ENCODE measurements at places on chromosomes 4 and X. TPM values are rescaled to one million over a fixed set of nuclear protein-coding genes. Genes with fewer than 3 reads are reported as not detected.

The DMRTC1B gene
- total RNA-seq: not detected

The CDS1 gene
- total RNA-seq: 0.12 TPM

The ENPEP gene
- 0.99 TPM for total RNA-seq

The RBM10 gene
- 44.2 TPM for total RNA-seq

The ADH7 gene
- total RNA-seq: not detected

Data from glomerular endothelial cell (primary cell).